Activated naive CD4-positive, alpha-beta T cell (primary cell): ENCODE measurements at places on chromosomes 4 and X.

DNA sequence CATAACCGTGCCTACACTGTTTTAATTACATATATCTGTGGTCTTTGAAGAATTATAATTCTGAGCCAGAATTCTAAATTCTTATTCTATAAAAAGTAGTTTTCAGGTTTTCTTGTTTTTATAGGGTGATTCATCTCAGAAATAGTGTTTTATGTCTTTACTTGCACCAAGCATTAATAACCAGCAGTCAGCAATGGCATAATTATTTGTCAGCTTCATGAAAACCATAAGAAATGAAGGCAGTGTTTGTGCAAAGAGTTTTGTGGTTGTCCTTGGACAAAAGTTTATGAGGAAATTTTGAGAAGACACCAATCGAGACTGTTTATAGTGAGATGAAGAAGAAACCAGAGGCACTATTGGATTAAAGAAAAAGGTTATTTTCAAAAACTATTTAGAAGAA, 37.2 kb downstream of the EDNRA start:
- DNase-seq = no peak

DNA sequence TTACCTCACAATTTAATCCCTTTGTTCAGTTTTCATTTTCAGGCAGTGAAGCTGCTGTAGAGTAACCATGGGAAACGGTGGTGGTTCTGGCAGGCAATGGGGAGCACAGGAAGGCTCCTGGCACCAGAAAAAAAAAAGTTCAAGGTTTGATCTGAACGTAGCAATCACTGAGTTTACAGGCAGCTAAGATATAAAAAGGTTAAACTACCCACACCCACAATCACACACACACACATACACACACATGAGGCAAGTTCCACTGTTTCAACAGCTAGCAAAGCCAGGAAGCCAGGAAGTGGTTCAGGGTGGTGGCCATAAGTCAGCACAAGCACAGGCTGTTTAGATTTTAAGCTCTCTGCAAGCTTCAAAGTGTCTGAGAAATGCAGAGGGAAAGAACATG, at the start of gene SULT1B1:
TSS of gene SULT1B1 (minus strand) at position 166 of the 400 bp plus-strand sequence. CDS start 5,403 bp downstream, outside the sequence.
- DNase-seq = peak; percentile 12

DNA sequence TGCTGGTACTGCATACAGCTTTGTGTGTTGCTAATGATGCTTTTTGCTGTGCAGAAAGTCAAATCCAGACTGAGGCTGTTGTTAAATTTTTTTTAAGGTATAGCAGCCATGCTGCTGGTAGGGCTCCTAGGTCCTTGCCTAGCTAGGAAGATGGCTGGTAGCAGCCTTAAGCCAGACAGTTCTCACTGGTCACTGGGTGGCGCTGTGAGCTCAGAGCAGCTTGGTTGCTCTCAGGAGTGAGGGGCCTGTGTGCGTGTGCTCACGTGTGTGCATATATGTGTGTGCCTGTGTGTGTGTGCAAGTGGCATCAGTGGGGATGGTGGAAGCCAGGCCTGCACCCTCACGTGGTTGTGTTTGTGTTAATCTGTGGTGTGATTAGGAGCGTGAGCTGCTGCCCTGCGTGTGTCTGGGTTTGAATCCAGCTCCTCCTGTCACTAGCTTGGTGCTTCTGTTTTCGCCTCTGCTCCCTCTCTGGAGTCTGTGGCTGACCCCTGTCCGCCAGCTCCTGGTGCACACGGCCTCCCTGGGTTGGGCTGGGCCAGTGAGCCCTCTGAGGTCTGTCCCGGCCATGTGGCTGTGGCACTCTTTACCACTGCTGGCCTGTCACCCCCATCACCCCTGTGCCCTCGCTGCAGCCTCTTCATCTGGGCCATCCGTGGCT, 46.1 kb downstream of the SORCS2 start:
- no peak for DNase-seq

GRCh38 chr4:5982156-5982973, 35.9 kb downstream of the C4orf50 start:
- no peak for DNase-seq

DNA sequence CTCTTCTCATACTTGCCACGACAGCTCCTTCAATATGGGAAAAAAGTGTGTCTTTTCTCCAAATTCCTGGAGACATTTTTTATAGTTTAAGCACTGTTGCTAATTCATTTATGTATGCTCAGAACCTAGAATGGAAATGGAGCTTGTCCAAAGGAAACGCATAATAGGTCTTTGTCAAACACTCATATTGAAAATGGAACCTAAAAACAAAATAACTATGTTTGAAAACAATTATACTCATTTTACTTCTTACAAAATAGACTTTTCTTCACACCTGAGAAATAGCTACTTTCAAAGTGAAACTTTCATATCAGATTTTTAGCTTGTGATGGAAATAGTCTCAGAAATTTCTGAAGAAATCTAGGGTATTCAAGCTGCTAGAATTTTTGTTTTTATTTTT, 529.7 kb upstream of the BOD1L1 start:
- DNase-seq = no peak

DNA sequence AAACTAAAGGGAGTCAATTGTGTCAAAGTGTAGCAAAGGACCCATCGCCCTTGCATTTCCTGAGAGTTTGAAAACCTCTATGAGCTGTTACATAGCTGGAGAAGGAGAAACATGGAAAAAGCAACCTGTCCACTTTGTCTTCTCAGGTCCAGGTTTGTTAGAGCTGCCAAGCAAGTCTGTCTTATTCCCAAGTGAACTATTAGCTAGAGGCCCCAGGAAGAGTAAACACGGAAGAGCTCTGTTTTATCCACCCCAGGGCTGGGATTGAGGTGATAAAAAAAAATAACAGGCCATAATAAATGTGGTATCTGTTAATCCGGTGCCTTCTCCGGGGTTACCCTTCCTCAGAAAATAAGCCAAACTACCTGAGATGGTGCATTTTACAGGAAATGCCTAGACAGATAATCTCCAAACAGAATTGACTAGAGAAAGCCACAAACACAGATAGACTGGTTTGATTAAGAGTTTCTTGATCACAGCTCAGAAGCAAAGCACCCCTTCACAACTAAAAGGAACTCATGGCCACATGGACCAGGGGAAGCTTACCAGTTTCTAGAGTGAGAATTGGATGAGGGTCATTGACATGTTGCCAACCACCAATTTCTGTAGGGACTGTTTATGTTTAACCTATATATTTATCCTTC, 35.9 kb upstream of the RELL1 start:
- no peak for DNase-seq

DNA sequence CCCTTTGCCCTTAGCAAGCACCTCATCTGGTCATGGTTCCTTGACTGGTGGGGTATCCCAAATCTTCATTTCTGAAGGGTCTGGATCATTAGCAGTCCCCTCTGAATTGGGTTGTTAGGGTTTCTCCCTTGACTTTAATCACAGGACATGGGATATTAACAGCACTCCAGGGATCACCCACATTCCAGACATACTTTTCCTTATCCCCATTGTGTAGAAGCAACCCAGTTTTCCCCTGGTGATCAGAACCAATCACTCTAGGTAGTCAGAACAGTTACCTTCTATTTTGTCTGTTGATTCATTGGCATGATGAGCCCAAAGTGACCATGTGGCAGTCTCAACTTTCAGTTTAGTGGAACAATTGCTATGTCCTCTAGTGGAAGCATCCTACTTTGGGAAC, 29.1 kb upstream of the GRSF1 start:
- no peak for DNase-seq

- no peak for DNase-seq
These were observed 430.9 kb downstream of the SPRY1 start for GRCh38 chr4:123827511-123827910.

GRCh38 chr4:9906996-9907395, 114.3 kb downstream of the SLC2A9 start:
- DNase-seq = no peak

DNA sequence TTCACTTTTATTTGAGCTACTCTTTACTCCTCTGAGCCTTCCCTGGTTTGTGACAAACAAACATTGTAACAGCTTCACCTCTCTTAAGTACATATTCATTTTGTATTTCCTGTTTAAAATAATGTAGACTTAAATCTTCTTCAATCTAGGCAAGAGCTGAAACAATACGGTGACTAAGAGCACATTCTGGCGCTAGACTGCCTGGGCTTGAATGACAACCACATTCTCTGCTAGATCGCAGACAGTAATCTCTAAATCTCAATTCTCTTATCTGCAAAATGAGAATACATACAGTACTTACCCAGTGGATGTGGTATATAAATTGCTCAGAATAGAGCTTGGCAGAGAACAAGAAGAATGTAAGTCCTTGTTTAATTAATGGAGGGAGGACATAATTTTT, 144.8 kb downstream of the ARAP2 start:
- DNase-seq = no peak

- no peak for DNase-seq
These were observed 181.6 kb downstream of the LARP7 start for GRCh38 chr4:112818594-112818965.
